AG04449 (cell line): ENCODE measurements at places on chromosomes 16 and 17.

DNA sequence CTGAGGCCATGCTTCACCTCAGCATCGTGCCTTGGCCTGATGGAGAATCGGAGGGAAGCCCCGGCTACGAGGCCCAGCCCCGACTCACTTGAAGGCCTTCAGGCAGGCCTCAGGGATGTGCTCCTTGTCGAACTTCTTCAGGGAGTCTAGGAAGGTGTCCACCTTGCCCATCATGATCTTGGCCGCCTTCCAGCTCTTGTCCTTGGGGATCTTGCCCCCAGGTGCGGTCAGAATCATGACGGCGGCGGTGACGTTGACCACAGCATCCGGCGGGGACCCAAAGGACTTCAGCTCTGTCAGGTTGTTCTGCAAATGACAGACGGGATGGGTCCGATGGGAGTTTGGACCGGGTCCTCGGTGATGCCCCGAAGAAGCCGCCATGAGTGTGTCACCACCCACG lies 81.2 kb downstream of the PGS1 start:
- no peak for DNase-seq

GRCh38 chr17:69030169-69030568 lies 30.6 kb downstream of the ABCA9 start:
- no peak for DNase-seq

DNA sequence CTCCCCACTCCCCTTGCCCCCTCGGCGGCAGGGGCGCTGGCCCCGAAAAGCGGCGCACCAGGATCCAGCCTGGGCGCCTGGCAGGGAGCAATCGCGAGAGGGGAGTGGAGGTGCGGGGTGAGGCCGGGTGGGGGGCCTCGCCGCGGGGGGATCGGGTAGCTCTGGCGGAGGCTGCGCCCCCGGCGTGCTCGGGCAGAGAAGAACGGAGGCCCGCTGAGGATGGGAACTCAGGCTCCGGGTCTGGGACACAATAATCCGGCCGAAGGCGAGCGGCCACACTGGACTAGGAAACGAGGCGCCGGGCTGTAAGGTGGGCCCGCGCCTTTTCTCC lies 721 bp upstream of the PCGF2 start:
- DNase-seq = no peak

GRCh38 chr17:13576661-13577526 lies 24.8 kb downstream of the HS3ST3A1 start:
- DNase-seq = no peak

- no peak for DNase-seq
Measured at GRCh38 chr17:22600644-22601298, 908.4 kb downstream of the KCNJ18 start.

DNA sequence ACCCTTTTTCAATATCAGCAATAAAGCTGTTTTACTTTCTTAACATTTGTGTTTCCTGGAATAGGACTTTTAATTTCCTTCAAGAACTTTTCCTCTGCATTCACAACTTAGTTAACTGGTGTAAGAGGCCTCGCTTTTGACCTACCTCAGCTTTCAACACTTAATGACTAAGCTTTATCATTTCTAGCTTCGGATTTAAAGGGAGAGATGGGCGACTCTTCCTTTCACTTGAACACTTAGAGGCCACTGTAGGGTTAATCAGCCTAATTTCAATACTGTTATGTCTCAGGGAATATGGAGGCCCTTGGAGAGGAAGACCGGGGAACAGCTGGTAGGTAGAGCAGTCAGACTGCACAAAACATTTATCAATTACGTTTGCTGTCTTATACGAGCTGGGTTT lies 4.7 kb downstream of the SYNRG start:
- no peak for DNase-seq

DNA sequence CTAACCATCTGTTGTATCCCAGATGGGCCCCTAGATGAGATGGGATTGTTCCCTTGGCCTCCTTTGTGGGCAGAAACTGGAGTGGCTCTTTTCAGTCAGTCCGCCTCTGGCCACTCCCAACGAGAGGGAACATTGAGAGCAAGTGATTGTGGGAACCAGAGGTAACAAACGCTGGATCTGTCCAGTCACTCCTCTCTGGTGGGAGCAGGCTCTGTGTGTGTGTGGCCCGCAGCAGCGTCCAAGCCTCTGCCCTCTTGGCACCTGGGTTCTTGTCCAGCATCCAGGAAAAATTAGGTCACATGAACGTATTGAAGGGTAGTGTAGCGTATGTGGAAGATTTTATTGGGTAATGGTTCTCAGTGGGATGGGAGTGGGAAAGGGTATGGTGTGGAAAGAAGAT lies 101.9 kb upstream of the COX10 start:
- DNase-seq = no peak

GRCh38 chr17:49580981-49581647 lies 5.4 kb downstream of the NXPH3 start:
- no peak for DNase-seq

DNA sequence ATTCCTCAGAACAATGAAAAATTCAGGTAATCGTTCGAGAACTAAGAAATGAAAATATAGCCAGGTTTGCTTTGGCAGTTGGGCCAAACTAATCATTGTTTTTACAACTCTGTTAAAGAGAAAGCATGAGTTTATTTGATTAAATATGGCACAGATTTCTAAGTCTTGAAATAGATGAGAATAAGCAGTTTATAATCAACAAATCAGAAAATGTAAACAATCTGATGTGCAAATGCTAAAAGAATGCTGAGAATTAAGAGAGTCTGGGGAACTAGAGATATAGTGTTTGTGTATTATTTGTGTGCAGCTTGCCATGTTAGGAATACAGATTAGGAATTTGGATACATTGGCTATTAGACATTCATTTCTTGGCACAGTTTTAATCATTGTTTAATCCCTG lies 212.5 kb downstream of the TANC2 start:
- no peak for DNase-seq

- no peak for DNase-seq
Measured at GRCh38 chr16:85550953-85551924, 61.9 kb upstream of the GSE1 start.

DNA sequence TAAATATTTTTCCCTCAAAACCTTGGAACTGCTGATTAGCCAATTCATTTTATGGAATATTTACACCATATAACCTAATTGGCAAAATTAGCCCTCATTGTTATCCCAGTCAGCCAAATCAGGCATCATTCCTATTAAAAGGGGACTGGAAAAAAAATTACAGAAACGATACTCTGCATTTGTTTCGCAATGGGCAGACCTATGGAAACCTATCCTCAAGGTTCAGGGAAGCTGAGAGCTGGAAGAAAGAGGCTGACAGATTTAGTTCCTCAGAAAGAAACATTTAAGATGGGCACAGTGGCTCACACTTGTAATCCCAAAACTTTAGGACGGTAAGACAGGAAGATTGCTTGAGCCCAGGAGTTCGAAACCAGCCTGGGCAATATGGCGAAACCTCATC lies 85.6 kb upstream of the RPH3AL start:
- no peak for DNase-seq

- peak; percentile 1 for DNase-seq
Measured at GRCh38 chr16:58487566-58488351, 12.2 kb upstream of the NDRG4 start.

DNA sequence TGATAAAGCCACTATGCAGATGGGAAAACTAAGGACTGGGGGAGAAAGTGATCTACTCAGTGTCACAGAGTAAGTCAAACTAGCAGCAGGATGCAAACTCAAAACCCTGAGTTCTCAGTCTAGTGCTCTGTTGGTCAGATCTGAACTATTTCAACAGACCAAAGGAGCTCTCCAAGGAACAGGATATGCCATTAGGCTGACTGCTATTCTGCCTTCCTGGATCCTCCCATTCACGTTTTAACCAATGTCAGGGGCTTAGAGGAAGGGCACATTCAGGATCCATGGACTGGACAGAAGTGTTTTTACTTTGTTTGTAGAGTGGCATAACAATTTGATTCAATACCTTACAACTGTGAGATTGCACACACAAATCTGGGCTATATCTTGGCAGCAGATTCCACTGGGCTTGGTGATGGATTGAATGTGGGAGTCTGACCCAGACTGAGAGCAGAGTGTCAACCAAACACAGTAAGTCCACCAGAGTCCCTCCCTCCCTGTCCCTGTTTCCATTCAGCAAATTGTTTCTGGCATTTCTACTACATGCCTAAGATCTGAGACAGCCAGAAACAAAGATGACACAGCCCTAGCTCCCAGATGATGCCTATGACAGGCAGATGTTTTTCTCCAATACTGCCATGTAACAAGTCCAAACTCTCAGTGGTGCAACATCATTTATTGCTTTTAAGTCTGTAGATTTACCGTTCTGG lies 337.8 kb upstream of the CDH5 start:
- DNase-seq = peak; percentile 34

- DNase-seq = no peak
Measured at GRCh38 chr16:21101631-21102420, 48.8 kb downstream of the DNAH3 start.

- no peak for DNase-seq
Measured at GRCh38 chr16:74892574-74893461, 92.1 kb downstream of the WDR59 start.

DNA sequence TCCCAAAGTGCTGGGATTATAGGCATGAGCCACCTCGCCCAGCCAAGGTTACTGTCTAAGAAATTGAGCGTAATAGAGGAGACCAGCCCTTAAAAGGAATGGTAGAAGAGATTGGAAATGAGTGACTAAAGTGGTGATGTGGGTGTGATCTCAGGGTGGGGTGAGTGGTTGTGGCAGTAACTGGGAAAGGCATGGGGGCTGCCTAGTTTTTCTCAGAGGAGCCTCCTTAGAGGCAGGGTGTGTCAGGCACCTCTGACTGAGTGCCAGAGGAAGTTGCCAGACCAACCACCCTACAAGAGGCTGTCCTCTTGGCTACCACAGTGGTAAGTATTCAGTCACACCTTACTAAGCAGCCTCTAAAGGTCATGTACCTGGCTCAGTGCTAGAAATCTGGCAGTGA lies 8.9 kb downstream of the DUS2 start:
- DNase-seq = no peak

DNA sequence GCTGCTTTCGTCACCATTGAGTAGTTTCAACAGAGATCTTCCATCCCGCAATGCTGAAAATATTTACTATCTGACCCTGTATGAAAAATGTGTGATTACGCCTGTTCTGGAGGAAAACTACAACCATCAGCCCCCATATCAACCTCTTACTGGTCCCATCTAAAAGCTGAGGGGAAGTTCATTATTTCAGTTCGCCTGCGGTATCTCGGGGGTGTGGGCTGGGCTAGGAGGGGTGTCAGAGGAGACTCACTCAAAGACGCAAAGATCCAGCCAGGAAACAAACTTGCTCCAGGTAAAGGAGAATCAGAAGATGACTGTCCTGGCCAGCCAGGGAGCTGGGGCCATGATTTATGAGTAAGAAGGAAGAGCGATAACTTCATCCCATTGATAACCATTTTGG lies 13.7 kb downstream of the CACNG1 start:
- DNase-seq = no peak

DNA sequence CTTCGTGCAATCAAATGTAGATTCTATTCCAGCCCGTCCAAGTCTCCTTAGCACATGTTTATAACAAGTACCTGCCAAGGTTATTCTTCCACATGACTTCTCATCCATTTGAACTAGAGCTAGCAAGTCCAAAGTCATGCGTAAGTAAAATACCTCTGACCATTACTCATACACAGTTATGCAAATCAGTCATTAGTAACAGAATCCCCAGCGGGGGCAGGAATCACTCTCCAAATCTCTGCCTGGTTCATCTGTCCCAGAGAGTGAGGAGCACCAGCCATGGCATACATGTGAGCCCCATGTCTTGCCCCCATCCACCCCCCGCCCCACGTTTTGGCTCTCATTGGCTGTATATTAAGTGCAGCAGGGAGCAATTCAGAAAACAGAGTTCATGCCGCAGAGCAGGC lies 27.7 kb downstream of the SRL start:
- DNase-seq = peak; percentile 72

GRCh38 chr17:75454193-75454592 lies 2.2 kb upstream of the TMEM94 start:
- no peak for DNase-seq

- DNase-seq = no peak
Measured at GRCh38 chr17:81514489-81514738, 1.8 kb upstream of the ACTG1 start.

DNA sequence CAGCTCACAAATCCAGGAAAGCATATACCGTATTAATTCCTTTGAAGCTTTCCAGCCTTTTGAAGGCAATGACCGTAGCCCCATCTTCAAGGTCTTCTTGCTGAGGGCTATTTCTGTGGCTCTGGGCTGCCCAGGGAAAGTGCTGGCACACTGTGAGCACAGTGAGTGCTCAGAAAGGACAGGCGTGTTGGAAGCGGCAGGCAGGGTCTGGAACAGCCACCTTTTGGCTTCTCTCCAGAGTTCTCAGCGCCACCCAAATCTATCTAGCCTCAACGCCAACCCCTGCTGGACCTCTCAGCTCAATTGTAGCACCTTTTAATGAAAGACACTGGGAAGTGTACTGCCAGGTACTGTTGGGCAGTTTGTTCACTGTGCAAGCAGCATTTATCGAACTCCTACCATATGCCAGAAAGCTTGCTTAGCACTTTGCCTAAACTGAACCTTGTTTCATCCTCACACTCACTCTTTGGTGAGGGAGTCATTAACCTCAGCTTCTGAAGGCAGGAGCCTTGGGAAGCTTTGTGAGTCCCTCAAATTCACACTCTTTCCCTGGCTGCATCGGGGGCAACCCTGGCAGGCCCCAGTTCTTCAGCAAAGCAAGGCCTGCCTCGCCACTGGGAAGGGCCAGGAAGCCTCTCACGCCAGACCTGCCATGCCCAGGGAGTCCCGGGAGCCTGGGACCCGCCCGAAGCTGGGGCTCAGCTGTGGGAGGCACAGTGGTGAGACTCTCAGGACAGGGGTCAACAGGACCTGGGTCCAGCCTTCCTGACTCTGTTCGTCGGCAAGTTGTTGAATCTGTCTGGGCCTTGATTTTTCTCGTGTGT lies 13.5 kb upstream of the CIBAR2 start:
- no peak for DNase-seq

GRCh38 chr16:20937736-20938135 lies 37.2 kb downstream of the LYRM1 start:
- no peak for DNase-seq

- no peak for DNase-seq
Measured at GRCh38 chr16:10964039-10964890, 19.9 kb downstream of the CLEC16A start.

- DNase-seq = no peak
Measured at GRCh38 chr16:67504031-67505021, 21.0 kb upstream of the AGRP start.

DNA sequence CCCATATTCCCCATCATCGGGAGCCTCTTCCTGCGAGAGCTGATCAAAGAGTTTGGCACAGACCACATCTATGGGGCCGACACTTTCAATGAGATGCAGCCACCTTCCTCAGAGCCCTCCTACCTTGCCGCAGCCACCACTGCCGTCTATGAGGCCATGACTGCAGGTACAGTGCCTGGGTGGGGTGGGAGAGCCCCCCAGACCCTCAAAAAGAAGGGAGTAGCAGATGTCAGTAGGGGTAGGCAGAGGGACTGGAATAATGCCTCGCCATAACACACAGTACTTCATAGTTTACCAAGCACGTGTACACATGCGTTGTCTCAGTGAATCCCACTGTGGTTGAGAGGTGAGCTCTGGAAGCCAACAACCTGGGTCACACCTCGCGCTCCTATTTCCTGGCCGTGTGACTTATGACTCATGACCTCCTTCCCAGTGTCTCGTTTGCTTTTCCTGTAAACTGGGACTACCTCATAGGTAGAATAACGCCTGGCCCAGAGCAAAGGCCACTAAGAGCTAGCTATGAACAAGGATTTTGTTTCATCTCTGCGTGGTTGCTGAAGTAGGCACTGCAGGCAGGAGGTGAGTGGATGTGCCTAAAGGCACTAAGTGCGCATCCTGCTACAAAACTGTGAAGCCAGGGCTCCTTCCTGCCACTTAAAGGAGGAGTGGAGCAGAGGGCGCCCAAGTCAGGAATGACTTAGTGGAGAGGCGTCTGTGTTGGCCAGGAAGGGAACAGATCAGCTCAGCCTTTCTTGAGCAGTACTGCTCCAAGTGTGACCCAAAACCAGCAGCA lies 5.2 kb downstream of the NAGLU start:
- no peak for DNase-seq
